Suprapubic skin (tissue), 4 donors: ENCODE measurements at places on chromosomes 2 and 18. TPM values are rescaled to one million over a fixed set of nuclear protein-coding genes. Genes with fewer than 3 reads are reported as not detected.

DNA sequence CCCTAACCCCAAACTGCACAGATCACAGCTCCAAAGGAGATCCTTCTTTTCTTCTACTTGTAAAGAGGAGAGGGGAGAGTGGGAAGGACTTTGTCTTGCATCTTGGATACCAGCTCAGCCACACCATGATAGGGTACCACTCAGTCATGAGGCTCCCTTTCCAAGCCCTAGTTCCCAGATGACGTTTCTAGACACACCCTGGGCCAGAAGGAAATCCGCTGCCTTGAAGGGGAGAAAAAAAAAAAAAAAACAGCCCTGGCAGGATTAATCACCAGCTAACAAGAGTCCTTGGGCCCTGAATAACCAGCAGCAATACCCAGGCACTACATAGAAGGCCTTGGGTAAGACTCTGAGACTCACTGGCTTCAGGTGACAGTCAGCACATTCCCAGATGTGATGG, 36.9 kb downstream of the ST8SIA3 start:
- no peak for DNase-seq
- no peaks in the 10 kb centered on the region for H3K4me1 ChIP-seq
- H3K27me3 ChIP-seq = no peaks in the 10 kb centered on the region
- no peak overlapping the region for H3K4me3 ChIP-seq

- no peak for DNase-seq
- peak overlapping the region; percentile 69 for H3K27ac ChIP-seq
- H3K36me3 ChIP-seq = no peaks in the 10 kb centered on the region
- peaks cover 16% of the 10 kb centered on the region for H3K4me1 ChIP-seq
- peak overlapping the region; percentile 21 for H3K4me3 ChIP-seq
Observed at GRCh38 chr2:144937910-144938709, 418.2 kb upstream of the ZEB2 start.

- no peaks in the 10 kb centered on the region for H3K4me1 ChIP-seq
- H3K4me3 ChIP-seq = no peak overlapping the region
- no peak for DNase-seq
Observed at GRCh38 chr2:120991441-120991840, 255.8 kb downstream of the GLI2 start.

DNA sequence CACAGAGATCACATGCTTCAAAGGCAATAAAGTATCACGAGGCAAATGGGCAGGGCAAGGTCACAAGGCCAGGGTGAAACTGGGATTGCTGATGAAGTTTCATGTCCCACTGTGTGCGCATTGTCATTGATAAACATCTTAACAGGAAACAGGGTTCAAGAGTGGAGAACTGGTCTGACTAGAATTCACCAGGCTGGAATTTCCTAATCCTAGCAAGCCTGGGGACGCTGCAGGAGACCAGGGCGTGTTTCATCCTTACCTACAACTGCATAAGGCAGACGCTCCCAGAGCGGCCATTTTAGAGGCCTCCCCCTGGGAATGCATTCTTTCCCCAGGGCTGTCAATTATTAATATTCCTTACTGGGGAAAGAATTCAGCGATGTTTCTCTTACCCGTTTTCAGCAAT, 33.2 kb downstream of the PTPN4 start:
- H3K36me3 ChIP-seq = peaks cover 3% of the 10 kb centered on the region
- no peak for DNase-seq
- H3K4me3 ChIP-seq = no peak overlapping the region
- H3K27ac ChIP-seq = no peak overlapping the region
- no peaks in the 10 kb centered on the region for H3K4me1 ChIP-seq

- no peak overlapping the region for H3K27ac ChIP-seq
- H3K27me3 ChIP-seq = no peaks in the 10 kb centered on the region
- DNase-seq = no peak
- peaks cover 40% of the 10 kb centered on the region for H3K4me1 ChIP-seq
- no peaks in the 10 kb centered on the region for H3K36me3 ChIP-seq
Observed at GRCh38 chr2:8527676-8528075, 154.2 kb upstream of the ID2 start.

DNA sequence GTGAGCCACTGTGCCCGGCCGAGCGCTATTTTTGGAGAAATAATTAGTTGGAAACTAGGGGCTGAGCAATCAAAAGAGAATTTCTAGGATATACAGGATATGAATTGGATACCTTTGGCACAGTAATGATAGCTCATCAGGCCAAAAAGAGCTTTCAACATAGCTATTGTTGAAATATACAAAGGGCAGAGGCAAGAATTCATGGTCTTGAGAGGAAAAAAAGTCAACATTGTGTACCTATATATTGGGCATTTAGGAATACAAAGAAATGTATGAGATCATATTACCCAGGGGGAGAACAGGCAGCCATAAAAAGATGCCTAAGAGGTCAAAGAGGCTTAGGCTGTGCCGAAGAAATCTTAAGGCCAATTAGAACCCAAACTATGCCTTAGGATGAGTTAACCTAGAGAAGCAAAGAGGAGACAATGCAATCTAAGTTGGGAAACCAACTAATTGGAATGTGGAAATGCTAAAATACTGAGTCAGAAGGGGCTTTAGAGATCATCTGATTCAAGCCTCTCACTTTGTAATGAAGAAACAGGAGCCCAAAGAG, 99.0 kb downstream of the RBBP8 start:
- no peaks in the 10 kb centered on the region for H3K27me3 ChIP-seq
- no peak overlapping the region for H3K27ac ChIP-seq
- no peak for DNase-seq
- H3K4me1 ChIP-seq = peaks cover 3% of the 10 kb centered on the region

GRCh38 chr18:11004294-11004693, 145.1 kb downstream of the PIEZO2 start:
- H3K27me3 ChIP-seq = no peaks in the 10 kb centered on the region
- DNase-seq = no peak
- no peaks in the 10 kb centered on the region for H3K36me3 ChIP-seq
- peaks cover 7% of the 10 kb centered on the region for H3K4me1 ChIP-seq
- H3K27ac ChIP-seq = no peak overlapping the region

DNA sequence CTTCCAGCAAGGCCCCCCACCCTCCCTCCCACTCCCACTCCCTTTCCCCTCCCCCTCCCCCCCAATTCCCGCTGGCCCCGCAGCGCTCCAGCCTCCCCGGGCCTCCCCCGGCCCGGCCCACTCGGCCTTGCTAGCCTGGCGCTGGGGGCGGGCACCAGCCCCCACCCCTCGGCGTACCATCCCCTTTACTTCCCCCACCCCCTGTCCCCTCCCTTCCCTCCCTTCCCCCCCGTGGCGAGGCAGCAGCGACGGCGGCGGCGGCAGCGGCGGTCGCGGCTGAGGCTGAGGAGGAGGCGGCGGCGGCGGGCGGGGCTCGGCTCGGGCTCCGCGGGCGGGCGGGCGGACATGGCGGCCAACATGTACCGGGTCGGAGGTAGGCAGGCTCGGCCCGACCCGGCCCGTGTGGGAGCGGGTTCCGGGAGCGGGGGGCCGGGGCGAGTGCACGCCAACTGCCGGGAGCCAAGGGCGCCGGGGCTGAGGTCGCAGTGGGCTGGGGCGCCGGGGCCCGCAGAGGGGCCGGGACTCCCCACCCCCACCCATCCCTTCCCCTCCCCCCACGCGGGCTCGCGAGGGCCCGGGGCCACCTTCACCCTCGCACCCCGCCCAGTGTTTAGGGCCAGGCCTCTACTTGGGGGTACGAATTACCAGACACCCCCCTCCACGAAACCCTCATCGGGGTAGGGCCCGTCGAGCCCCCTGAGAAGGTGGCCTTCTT, at the start of gene MTA3:
Gene MTA3, plus strand, starts transcription at position 232 of the 715 bp plus-strand sequence. Its CDS starts 114 bp downstream, at position 346.
- H3K27me3 ChIP-seq = no peaks in the 10 kb centered on the region
- H3K4me3 ChIP-seq = peak within 1 kb of the TSS; percentile 90
- H3K4me1 ChIP-seq = peaks cover 30% of the 10 kb centered on the region
- peak within 1 kb of the TSS; percentile 92 for H3K27ac ChIP-seq
- no peaks in the 10 kb centered on the region for H3K36me3 ChIP-seq

DNA sequence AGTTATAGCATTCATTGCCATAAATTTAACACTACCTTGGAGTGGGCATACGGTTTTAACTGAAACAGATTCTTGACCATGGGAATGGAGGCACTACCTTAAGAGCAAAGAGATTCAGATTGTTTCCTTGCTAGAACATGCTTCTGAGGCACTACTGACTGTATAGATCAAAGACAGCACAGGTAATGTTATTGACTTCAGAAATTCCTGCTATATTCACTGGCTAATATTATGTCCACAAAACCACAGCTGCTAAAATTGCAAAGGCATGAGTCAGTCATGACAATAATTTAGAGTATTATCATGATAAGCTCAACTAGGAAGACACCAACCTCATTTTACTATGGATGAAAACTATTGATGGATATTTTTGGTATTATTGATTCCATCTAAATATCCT, 39.4 kb downstream of the SLC8A1 start:
- no peaks in the 10 kb centered on the region for H3K27me3 ChIP-seq
- no peak overlapping the region for H3K4me3 ChIP-seq
- H3K4me1 ChIP-seq = no peaks in the 10 kb centered on the region
- no peak overlapping the region for H3K27ac ChIP-seq
- DNase-seq = no peak
- H3K36me3 ChIP-seq = no peaks in the 10 kb centered on the region

- no peaks in the 10 kb centered on the region for H3K27me3 ChIP-seq
- H3K27ac ChIP-seq = no peak overlapping the region
- no peak for DNase-seq
Observed at GRCh38 chr2:217833439-217833838, 169.4 kb downstream of the TNS1 start.

DNA sequence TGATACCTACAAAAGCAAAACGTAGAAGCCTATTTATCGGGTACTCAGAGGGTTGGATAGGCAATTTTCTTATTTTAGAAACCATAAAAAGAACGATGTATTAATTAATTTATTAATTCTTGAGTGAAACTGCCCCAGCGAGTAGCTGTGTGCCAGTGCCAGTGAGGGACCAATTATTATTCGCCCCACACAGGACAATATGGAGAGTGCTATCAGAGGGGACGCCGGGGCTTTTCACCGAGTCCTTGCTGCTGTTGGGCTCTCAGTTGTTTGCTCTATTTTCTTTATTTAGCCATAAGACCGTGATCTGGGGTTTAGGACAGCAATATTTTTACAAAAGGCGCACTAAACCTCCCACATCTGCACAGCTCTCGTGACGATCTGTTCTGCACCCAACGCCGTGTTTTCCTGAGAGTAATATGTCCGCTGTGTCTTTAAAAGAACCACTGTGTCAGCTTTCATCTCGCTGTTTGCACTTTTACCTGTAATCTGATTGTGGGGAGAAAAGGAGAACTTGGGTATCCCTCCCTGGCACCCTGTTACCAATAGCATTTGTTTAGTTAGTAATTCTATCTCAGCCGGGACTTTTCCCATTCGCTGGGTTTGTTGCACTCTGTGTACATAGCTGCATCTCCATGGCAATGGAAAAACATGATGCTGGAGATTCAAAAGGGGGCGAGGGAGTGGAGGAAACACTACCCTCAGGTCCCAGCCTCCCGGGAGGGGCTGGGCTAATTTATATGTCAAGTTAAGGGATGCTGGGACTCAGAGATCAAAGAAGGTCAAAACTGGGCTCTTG, 30.1 kb upstream of the ZNF516 start:
- H3K27me3 ChIP-seq = peaks cover 14% of the 10 kb centered on the region
- H3K4me3 ChIP-seq = peak overlapping the region; percentile 38
- H3K27ac ChIP-seq = peak overlapping the region; percentile 39
- H3K36me3 ChIP-seq = no peaks in the 10 kb centered on the region
- no peak for DNase-seq

GRCh38 chr2:26785431-26786206, at the start of gene CENPA:
TSS of gene CENPA (plus strand) at chr2:26786056. CDS start at chr2:26786197, 141 bp downstream.
- peak within 1 kb of the TSS; percentile 76 for H3K4me3 ChIP-seq
- H3K4me1 ChIP-seq = peaks cover 35% of the 10 kb centered on the region
- DNase-seq = peak; percentile 98
- H3K27me3 ChIP-seq = no peaks in the 10 kb centered on the region
- H3K36me3 ChIP-seq = peaks cover 9% of the 10 kb centered on the region
- H3K27ac ChIP-seq = peak within 1 kb of the TSS; percentile 66

DNA sequence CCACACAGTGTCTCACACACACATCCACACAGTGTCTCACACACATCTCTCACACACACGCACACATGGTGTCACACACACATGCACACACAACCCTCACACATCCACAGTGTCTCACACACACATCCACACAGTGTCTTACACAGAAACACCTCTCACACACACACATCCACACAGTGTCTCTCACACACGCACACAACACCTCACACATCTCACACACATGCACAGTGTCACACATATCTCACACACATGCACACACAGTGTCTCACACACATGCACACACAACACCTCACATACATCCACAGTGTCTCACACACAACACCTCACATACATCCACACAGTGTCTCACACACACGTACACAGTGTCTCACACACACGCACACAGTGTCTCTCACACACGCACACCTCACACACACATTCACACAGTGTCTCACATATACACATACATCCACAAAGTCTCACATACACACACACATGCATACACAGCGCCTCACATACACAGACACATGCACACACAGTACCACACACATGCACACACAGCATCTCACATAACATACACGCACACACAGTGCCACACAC, 473.9 kb upstream of the HS6ST1 start:
- DNase-seq = no peak
- H3K27me3 ChIP-seq = no peaks in the 10 kb centered on the region
- H3K4me3 ChIP-seq = no peak overlapping the region

- H3K4me1 ChIP-seq = peaks cover 13% of the 10 kb centered on the region
Observed at GRCh38 chr2:74861531-74861930, 27.6 kb downstream of the HK2 start.

DNA sequence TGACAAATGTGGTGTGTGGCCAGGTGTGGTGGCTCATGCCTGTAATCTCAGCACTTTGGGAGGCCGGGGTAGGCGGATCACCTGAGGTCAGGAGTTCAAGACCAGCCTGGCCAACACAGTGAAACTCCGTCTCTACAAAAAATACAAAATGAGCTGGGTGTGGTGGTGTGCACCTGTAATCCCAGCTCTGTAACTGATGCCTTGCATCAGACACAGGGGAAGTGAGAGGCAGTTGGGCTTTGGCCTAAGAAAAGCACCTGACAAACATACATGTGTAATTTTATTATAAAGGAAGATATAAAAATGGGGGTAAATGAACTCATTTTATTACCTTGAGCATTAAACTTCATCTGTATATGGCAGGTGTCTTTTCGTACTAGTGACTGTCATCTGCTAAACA, 66.7 kb upstream of the FAM136A start:
- no peaks in the 10 kb centered on the region for H3K36me3 ChIP-seq
- no peak overlapping the region for H3K4me3 ChIP-seq
- no peak overlapping the region for H3K27ac ChIP-seq
- peaks cover 7% of the 10 kb centered on the region for H3K4me1 ChIP-seq
- no peaks in the 10 kb centered on the region for H3K27me3 ChIP-seq

DNA sequence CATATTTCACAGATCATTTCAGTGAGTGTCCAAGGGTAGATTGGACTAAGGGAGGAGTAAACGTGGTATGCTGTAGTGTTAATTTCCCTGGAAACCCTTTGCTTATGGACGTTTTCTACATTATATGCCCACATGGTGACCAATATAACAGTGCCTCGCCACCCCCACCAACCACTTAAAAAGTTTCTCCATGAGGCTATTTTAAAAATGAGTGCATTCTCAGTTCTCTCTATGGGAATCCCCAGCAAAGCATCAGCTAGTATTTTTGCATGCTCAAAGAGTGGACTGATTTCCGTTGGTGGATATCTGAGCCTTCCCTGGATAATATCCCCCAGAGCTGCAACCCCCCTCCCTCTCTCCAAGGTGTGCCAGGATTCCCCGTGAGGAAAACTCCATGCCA, 73.2 kb downstream of the TGFA start:
- no peak overlapping the region for H3K27ac ChIP-seq
- H3K4me1 ChIP-seq = no peaks in the 10 kb centered on the region

PSME4 gene
- total RNA-seq = 39.1 TPM

TMEM169 gene
- 0.72 TPM for total RNA-seq

SERPINB3 gene
- 24.8 TPM for total RNA-seq

XDH gene
- total RNA-seq = 0.76 TPM

LIMS2 gene
- total RNA-seq = 40.0 TPM

SH3BP4 gene
- total RNA-seq = 82.6 TPM
